ENCODE measurements at places on chromosomes 12 and 14. TPM values are rescaled to one million over a fixed set of nuclear protein-coding genes. Genes with fewer than 3 reads are reported as not detected.

Gene KRT72
- total RNA-seq, result 0.16 TPM

- DNase-seq, result no peak
Measured at GRCh38 chr14:68626386-68626785, 166.5 kb downstream of the ZFP36L1 start.

- no peak for DNase-seq
Measured at GRCh38 chr12:117040496-117040895, 58.7 kb downstream of the TESC start.

Gene TMEM119
- total RNA-seq, result not detected

Gene NKX2-1
- not detected for total RNA-seq

- no peak for DNase-seq
Measured at GRCh38 chr12:91183551-91183950, 934 bp upstream of the DCN start.

DNA sequence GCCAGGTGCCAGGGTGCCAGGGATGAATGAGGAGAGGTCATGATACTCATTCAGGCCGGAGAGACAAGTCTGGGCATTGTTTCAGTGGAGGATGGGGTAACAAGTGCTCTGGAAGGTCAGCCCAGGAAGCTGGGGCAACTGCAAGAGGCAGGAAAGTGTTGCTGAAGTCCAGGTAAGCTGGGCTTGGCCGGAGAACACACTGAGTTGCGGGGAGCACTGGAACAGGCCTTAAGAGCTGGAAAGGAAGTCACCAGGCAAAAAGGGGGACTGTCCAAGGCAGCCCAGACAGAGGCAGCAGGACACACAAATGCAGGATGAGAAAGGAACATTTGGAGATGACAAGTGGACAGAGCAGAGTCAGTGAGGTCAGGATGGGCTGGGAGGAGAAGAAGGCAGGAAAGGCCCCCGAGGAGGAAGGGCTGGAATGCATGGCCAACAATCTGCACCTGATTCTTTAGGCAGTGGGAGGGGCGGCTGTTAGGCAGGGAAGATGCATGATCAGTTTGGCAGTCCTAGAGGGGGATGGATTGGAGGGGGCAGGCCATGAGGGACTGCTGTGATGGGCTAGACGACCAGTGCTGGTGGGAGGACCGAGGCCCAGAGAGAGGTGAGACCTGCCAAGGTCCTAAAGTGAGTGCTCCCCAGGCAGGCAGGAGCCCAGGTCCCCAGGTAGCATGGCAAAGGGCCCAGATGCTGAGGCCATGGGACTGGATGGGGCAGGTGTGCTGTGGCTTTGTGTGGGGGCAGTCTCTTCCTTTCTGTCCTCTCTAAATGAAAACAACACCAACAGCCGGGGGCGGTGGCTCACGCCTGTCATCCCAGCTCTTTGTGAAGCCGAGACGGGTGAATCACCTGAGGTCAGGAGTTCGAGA lies 17.2 kb upstream of the HHIPL1 start:
- DNase-seq, result peak; percentile 46

- DNase-seq, result no peak
Measured at GRCh38 chr12:117980616-117981015, 11.8 kb upstream of the KSR2 start.

Gene GARIN6
- not detected for total RNA-seq

Gene MPHOSPH9
- total RNA-seq, result 101 TPM

GRCh38 chr14:86057018-86057667 lies 527.2 kb downstream of the FLRT2 start:
- peak; percentile 47 for DNase-seq

All from activated CD8-positive, alpha-beta T cell treated with anti-CD3 and anti-CD28 coated beads for 36 hours (primary cell).